ENCODE measurements at places on chromosomes 16 and 17.

DNA sequence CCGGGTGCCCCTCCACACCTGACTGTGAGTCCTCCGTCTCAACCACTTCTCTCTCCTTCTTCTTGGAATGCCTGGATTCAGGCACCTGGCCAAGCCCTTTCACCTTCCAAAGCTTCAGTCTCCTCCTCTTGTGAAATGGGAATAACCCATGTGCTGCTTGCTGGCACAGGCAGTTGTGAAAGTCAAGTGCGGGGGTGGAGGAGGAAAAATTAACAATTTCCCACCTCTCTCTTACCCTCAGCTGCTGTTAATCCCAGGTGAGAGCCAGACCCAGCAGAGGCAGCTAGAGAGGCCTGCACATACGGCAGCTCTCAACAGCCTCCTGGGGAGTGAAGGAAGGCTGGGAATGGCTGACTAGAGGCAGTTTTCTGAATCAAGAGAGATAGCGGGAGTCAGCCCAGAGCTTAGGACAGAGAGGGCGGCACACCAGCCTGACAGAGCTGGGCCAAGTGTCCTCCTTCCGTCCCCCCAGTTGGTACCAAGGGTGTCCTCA lies 77.9 kb upstream of the LGALS9 start:
- no peak for DNase-seq

DNA sequence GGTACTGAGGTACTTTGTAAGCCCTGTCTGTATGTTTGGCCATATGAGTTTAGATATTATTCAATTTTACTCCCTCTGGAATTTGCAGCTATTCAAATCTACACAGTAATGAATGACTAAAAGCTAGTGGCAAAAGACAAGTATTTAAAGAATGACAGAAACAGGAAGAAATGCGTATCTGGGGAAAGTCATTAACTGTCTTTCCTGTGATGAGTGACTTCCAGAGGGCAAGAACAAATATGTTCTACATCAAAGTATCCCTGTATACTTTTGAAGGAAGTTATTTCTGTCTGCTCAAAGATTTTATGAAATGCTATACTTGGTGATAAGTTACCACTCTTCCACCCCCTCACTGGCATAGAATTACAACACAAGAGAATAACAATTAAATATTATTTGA lies 489.3 kb upstream of the SOX9 start:
- no peak for DNase-seq

DNA sequence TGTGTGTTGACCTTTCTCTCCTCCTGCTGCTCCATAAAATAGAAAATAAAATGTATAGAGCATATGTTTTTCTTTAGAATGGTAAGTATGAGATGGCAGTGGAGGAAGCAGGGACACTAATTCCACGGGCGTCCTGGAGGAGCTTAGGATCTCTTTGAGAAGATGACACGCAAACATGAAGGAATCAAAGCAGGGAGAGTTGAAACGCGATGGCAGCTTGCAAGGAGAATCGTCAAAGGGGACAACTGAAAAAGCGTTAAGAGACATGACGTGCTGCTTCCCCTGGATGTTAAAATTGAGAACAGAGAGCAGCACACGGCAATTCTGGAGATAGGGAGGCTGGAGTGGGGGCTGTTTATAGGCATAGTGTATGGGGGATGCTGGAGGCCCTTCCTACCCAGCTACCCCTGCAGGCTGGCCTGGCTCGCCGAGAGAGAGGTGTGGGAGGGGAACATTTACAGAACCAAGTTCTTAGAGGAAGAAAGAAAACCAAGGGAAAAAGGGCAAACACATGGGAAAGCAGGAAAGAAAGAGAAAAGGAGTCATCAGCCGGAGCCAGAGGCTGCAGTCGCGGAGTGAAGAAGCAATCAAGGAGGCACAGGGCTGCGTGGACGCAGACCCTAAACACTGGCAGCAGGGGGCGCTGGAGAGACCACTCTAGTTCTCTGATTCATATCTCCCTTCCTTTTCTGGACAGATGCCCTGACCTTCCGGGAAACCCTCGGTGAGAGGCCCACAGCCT lies 55.8 kb downstream of the MYH13 start:
- DNase-seq, result no peak

- no peak for DNase-seq
These were observed 14.4 kb downstream of the CMIP start for GRCh38 chr16:81458827-81459598.

GRCh38 chr16:12043953-12044352 lies 67.4 kb downstream of the SNX29 start:
- no peak for DNase-seq

DNA sequence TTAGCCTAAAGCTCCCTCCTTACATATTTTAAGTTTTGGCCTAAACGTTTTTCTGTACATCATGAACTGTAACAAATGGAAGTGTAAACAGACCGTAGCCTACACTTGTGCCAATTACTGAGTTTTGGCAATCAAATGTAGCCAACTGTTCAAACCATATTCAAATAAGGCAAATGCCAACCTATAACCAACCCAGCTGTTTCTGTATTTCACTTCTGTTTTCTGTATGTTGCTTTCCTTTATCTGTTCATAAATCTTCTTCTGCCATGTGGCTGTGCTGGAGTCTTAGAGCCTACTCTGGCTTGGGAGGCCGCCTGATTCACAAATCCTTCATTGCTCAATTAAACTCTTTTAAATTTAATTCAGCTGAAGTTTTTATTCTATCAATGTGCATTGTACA lies 6.9 kb upstream of the C16orf78 start:
- DNase-seq, result no peak

DNA sequence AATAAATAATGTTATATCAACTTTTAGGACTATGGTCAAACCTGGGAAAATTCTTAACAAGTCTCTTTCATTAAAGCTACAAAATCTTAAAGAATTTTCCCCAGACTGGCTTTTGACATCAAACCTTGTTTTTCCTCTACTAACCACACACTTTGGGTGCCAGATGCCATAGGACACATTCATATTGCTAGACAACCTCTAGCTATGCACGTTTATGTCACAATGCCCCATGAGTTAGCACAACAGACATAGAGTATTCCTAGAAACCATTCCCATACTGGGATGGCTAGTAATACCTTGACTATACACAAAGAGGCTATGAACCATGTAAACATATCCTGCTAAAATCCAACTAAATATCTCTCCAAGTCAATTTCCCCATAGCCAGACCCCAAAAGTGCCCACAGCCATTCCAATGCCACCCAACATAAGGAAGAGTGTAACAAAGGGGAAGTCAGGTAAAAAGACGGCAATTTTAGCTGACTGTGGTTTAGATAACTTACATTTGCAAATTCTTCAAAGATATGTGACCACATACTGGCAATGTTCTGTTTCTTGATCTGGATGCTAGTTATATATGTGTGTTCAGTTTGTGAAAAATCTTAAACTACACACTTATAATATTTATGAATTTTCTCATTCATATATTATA lies 23.4 kb downstream of the SMURF2 start:
- no peak for DNase-seq

DNA sequence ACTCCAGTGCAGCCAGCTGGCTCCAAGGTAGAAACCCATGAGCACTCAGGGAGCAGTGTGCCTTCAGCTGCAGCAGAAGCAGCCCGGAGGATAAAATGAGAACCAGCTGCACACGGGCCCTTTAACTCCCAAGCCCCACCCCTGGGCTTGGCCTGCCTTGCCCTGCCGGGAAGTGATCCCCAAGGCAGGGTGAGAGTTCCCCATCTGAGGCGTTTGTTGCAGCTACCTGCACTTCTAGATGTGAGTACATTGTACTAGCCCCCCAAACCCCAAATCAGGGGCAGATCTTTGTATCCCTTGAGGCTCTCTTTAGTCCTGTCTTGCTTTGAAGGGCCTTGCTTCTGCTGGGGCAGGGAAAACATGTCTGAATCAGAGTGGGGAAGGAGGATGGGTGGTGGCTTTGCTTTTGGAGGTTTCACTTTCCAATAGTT lies at the start of gene MVP:
Gene MVP, plus strand, starts transcription at position 192 of the 431 bp plus-strand sequence. CDS start 10,088 bp downstream, outside the sequence.
- no peak for DNase-seq

DNA sequence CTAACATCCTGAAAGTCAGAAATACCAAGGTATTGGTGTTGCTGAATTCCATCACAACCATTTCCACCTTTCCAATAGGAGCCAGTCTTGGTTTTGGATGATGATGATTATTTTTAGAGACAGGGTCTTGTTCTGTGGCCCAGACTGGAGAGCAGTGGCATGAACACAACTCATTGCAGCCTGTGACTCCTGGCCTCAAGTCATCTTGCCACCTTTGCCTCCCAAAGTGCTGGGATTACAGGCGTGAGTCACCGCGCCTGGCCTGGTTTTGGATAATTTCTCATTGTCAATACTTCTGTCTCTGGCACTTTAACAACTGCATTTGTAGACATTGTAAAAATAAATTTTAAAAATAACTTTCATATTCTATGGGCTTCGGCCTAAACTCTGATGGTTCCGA lies 22.6 kb downstream of the STAT5B start:
- no peak for DNase-seq

GRCh38 chr16:56204816-56205215 lies 13.5 kb downstream of the GNAO1 start:
- DNase-seq, result no peak

- DNase-seq, result no peak
These were observed 78.1 kb upstream of the ZFHX3 start for GRCh38 chr16:73125850-73126524.

Data from stimulated activated CD8-positive, alpha-beta memory T cell treated with anti-CD3 and anti-CD28 coated beads, Interleukin-12 subunit alpha, Interleukin-12 subunit beta, amount 100 ng/mL, for 1 hour (primary cell).